Nasal cavity respiratory epithelium epithelial cell of viscerocranial mucosa (primary cell): ENCODE measurements at places on chromosomes 16 and 17. TPM values are rescaled to one million over a fixed set of nuclear protein-coding genes. Genes with fewer than 3 reads are reported as not detected.

Gene DNASE1L2
- total RNA-seq, result 0.34 and 1.00 TPM in 2 replicates

Gene CNTNAP4
- under 0.01 TPM in 1 of 2 replicates, not detected in the other for total RNA-seq

Gene ABCA10
- 1.0 and 1.3 TPM in 2 replicates for total RNA-seq

Gene CLEC18A
- total RNA-seq, result 0.34 and 0.85 TPM in 2 replicates

Gene ICAM2
- under 0.01 and 0.64 TPM in 2 replicates for total RNA-seq

Gene CYB5D1
- 15.7 and 16.4 TPM in 2 replicates for total RNA-seq

Gene ADGRG3
- 0.07 TPM in 1 of 2 replicates, not detected in the other for total RNA-seq

Gene MYH2
- total RNA-seq, result not detected in 2 replicates

Gene CCL14
- total RNA-seq, result not detected in 2 replicates

Gene MXRA7
- total RNA-seq, result 87.8 and 102 TPM in 2 replicates

Gene FXR2
- 39.1 and 51.3 TPM in 2 replicates for total RNA-seq

Gene EVI2A
- total RNA-seq, result not detected in 2 replicates

Gene B9D1
- total RNA-seq, result 8.0 and 15.4 TPM in 2 replicates

Gene FADS6
- 0.21 and 0.34 TPM in 2 replicates for total RNA-seq

Gene SLC13A2
- total RNA-seq, result 0.07 TPM in 1 of 2 replicates, not detected in the other

Gene TRIM65
- total RNA-seq, result 18.1 and 25.3 TPM in 2 replicates

Gene CLEC10A
- total RNA-seq, result not detected in 2 replicates

Gene OTOP3
- total RNA-seq, result 0.34 TPM in 1 of 2 replicates, not detected in the other

Gene MMP28
- total RNA-seq, result 31.8 and 151 TPM in 2 replicates

Gene NPIPB13
- total RNA-seq, result under 0.01 and 1.8 TPM in 2 replicates

Gene CD300LD
- total RNA-seq, result not detected in 2 replicates

Gene SPATA32
- 0.07 TPM in 1 of 2 replicates, not detected in the other for total RNA-seq

Gene SDR42E1
- 28.5 and 37.9 TPM in 2 replicates for total RNA-seq

Gene BMERB1
- 2.1 and 2.7 TPM in 2 replicates for total RNA-seq
